ENCODE measurements at places on chromosomes 2 and 18. TPM values are rescaled to one million over a fixed set of nuclear protein-coding genes. Genes with fewer than 3 reads are reported as not detected.

DNA sequence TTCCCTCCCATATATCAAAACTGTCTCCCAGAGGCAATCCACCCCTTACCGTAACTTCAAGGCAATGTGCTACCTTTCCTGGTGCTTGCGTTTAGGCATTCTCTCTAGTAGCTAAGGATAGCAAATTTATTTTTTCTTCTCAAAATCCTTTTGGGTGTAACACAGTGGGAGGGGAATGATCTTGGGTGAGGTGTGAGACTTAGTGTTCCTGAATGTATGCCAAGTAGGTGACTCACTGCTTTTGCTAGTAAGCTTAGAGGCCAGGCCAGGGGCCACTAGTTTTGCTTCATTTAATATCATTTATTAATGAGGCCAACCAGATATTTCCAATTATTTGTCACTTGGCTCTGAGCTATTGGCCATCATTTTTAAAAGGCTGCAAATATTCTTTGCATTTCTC, 135.5 kb downstream of the NAPG start:
- no peak for DNase-seq

GRCh38 chr2:121513597-121514333, 16.9 kb upstream of the RNU4ATAC start:
- DNase-seq: no peak

DNA sequence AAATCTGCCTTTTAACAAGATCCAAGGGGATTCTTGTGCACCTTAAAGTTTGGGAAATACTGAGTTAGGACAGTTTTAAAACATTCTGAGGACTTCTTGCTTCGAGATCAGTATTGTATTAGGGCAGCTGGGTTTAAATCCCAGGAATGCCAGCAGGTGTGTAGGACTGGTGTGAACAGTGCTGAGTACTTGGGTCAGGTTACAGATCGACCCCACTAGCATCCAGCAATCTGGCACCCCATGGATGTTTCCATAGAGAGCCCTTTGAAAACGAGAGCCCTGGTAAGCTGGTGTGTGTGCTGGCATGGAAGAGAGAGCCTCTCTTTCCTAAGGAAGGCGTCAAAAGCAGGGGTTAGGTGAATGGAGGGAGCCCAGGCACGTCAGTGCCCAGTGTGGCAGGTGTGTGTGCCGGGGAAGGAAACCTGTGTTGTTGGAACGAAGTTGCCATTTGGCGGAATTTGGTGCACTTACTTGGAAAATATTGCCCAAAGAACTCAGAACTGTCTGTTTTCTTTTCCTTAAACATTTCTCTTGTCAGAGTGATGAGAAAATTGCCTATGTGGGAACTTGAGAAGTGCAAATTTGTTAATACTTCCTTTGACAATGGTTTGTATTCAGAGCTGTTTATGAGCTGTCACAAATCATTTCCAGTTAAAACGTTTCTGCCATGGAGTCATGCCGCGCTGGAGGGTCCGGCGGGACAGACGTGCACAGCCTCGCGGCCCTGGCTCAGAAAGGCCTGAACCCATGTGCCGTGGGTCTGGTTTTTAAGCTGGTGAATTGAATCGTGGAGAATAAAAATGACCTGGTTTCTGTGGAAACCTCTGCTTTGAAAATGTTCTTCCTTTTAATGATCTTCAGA, 38.1 kb downstream of the LDLRAD4 start:
- no peak for DNase-seq

The METAP1D gene
- 17.8 TPM for polyA plus RNA-seq

DNA sequence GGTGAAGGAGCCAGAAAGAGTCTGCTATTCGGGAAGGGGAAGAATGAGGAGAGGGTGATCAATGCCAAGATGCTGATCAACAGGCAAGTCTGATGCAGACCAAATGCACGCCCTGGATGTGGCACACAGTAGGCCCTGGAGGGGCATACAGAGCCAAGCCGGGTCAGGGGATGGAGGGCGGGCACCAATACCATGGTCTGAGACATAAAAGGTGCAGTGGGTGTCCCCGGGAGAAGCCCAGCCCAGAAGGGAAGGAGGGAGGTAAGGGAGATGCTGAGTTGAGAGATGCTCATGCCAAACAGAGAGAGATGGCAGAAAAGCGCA, 66.6 kb upstream of the ID2 start:
- DNase-seq: no peak

The PLEKHH2 gene
- polyA plus RNA-seq: 2.0 TPM

DNA sequence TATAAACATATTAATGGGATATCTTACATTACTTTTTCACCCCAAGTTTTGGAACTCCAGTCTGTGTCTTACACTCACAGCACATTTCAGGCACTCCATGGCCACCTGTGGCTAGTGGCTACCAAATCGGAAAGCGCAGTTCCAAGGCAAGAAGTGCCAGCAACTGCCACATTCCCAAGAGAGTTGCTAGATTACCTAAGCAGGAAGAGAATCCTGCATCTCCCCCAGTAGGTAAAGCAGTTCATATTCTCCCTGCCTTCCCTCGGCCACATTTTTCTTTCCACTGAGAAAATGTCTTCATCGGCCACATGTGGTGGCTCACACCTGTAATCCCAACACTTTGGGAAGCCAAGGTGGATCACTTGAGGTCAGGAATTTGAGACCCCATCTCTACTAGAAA, 62.8 kb downstream of the MEX3C start:
- no peak for DNase-seq

The GREB1 gene
- 0.58 TPM for polyA plus RNA-seq

DNA sequence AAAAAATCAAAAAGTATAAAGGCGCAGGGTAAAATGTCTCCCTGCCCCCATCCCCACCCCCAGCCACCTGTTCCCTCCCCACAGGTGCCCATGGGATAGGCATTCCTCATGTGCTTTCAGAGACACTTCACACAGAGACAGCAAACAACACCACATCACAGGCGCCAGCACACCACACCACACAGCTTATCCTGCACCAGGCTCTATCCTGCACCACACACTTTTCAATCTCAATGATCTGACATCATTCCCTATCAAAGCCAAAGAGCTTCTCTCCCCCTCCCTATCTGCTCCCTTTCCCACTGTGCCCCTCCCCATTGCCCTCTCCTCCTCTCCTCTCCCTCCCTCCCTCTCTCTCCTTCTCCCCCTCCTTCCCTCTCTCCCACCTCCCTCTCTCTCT, 15.5 kb downstream of the FAM178B start:
- no peak for DNase-seq

The HTR2B gene
- not detected for polyA plus RNA-seq

The NEU2 gene
- not detected for polyA plus RNA-seq

DNA sequence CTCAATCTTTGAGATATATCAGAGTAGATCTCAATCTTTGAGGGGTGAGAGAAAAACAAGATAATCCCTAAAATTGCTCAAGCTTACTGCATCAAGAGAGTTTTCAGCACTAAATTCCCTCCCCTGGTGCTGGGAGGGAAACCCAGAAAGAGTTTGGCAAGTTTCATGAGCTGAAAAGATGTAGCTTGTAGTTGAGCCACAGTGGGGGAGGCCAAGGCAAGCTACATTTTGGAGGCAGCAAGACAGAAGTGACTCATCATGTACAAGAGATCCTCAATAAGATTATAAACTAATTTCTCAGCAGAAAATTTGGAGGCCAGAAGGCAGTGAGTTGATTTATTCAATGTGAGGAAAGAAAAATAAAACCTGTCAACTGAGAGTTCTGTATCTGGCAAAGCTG, 308.2 kb downstream of the PIEZO2 start:
- DNase-seq: no peak

- DNase-seq: no peak
These were observed 155.1 kb downstream of the GLI2 start for GRCh38 chr2:120890566-120891360.

The B3GNT7 gene
- not detected for polyA plus RNA-seq

GRCh38 chr2:910698-911097, 40.0 kb upstream of the SNTG2 start:
- DNase-seq: no peak

DNA sequence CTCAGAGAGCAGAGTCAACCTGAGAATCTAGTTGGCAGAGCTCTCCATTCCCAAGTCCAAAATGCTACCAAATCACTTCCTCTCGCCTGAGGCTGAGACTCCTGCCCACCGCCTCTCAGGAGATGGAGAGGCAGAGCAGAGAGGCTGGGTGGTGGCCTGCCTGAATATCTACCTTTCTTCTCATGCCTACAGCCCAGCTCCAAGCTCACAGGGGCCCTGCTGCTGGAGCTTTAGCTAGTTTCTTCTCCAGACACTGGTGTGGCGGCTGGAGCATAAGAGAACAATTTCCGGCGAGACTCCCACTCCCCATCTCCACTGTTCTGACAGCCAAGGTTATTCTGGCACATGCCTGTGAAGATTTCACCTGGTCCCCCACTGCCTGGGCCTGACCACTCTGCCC, 8.1 kb upstream of the CYP26B1 start:
- no peak for DNase-seq

DNA sequence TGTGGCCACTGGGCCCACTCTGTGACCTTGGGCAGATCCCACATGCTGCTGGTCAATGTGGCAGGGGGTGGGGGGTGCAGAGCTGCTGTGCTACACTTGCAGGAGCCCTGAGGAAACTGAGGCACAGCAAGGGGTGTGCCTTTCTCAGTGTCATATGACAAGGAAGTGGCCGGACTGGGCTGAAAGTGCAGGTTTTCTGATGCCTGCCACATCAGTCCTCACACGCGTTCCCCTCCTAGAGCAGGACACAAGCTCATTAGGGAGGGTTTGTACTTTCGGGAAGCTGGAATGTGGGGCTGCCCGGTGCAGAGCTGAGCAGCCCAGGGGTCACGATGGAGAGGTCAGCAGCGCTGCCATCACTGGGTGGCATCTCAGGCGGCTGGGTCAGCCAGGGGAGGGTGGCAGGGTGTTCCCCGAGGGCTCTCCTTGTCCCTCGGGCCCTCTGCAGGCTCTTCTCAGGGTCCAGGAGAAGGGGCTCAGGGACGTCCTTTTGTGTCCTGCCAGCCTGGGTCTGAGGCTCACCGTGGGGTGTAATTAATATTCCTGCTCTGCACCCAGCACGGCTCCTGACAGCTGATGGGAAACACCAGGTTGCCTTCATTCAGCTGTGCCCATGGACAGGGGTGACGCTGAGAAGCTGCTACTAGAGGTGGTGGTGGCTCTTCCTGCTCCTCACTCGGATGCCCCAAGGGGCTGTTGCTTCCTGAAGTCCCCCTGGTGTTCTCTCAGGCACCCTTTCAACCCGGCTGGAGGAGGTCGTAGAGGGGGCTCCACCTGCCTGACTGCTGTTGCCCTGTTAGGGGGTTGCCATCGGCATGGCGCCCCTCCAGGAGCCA, 62.1 kb upstream of the HDAC4 start:
- no peak for DNase-seq

- no peak for DNase-seq
These were observed 164.3 kb upstream of the APCDD1 start for GRCh38 chr18:10289951-10290637.

DNA sequence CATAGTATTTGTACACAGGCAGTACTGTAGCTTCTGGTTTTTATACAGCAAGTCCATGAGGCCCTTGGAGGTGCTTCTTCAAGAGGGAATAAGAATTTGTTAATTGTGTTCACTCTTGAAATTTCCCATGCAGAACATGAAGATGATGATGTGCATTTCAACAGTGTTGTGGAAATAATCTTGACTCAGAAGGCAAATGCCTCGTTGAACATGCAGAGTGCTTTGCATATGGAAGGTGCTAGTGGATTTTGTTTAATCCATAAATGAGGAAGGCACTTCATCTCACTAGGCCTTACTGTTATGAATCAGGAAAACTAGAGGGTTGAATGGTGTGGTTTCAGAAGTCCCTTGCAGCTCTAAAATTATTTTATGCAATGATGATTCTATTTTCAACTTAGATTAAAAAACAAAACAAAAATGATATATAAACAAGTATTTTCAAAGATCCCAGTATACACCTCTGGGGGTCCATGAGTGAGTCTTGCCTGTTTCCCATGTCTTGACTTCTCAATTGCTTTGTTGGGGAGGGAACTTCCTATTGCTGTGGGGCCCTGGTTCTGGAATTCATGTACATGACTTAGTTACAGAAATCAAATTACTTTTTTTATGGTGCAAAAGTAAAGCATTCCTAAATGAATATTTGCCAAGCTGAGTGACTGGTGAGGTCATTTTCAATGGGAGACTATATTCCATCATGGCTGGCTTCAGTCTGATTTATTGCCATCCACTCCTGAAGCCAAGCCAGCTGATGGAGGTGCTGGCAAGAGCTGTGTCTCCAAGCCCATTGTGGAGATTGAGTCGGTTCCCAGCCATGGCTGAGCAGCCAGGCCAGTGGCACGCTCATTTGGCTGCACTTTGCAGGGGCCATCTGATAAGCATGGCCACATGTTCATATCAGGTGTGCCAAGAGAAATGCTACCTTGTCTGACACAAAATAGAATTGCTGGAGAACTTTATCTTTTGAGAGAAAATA, 56.5 kb downstream of the MGAT5 start:
- DNase-seq: no peak

The IL36RN gene
- polyA plus RNA-seq: not detected

- DNase-seq: no peak
These were observed 108.1 kb upstream of the CELF4 start for GRCh38 chr18:37673671-37674070.

GRCh38 chr2:178860551-178860950, 53.3 kb upstream of the TTN start:
- no peak for DNase-seq

- DNase-seq: no peak
These were observed 68.6 kb downstream of the ZC3H6 start for GRCh38 chr2:112343827-112344585.

The TDRD15 gene
- polyA plus RNA-seq: not detected

The HOXD12 gene
- polyA plus RNA-seq: not detected

- DNase-seq: no peak
These were observed 608 bp downstream of the PHOSPHO2 start for GRCh38 chr2:169694894-169695260.

- DNase-seq: no peak
These were observed 70.4 kb downstream of the ALPK2 start for GRCh38 chr18:58558471-58558870.

- no peak for DNase-seq
These were observed 68.5 kb downstream of the TMEM237 start for GRCh38 chr2:201574766-201575165.

DNA sequence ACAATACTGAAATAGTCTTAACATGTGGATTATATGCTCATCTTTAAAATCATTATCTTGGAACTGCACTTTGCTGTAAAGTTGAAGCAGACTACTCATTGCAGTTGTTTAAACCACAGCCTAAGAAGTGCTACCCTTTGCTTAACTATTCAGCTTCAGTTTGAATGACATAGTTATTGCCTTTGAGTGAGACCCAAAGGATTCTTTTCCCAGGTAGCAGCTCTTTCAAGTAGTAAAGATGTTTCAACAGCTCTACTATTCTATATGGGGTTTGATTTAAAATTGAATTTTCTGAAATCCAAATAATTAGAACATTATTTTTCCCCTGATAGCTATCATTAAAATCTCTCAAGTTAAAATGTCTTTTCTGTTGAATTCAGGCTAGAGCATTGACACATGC, 1.1 kb downstream of the SCG2 start:
- no peak for DNase-seq

GRCh38 chr2:54212456-54212855, 43.6 kb downstream of the TSPYL6 start:
- DNase-seq: no peak

GRCh38 chr18:2331491-2331890, 239.8 kb downstream of the METTL4 start:
- DNase-seq: no peak

- no peak for DNase-seq
These were observed 6.6 kb downstream of the BMPR2 start for GRCh38 chr2:202382684-202383083.
